Hematopoietic multipotent progenitor cell treated with erythropoietin and hydrocortisone succinate and interleukin-3 and kit ligand, for 4 days (in vitro differentiated cells): ENCODE measurements at places on chromosomes 4 and X.
A peak's percentile ranks its signal among the peaks of the same experiment; 100 is the strongest.

GRCh38 chrX:147737690-147738089, 174.0 kb upstream of the FMR1 start:
- peak; percentile 26 for DNase-seq

- peak; percentile 22 for DNase-seq
Measured at GRCh38 chrX:107450823-107451509, 1.5 kb downstream of the FRMPD3 start.

GRCh38 chrX:43589735-43590134, 66.4 kb upstream of the MAOA start:
- DNase-seq: no peak

DNA sequence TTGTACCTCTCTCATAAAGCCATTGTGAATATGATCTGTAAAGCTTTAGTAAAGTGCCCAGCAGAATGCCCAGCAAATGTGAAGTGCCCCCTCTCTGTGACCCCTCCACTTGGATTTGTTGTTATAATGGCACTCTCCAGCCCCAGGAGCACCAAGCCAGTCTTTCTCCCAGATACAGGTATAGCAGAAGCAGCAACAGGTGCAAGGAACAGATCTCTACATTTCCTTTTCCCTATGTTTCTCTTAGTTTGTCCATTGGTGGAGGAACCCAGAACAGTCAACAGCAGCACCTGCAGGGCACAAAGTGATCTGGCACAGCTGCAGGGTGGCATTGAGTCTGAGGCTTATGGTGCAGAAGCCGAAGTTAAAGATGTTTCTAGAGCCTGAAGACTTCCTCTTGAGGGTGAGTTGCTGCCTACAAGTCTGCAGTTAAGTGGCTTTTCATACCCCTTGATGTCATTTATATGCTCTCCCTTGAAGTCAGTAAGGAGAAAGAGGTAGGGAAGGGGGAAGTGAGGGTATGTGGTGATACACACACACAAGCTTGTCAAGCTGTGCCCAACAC, 16.1 kb upstream of the CXCL3 start:
- DNase-seq: peak; percentile 60

DNA sequence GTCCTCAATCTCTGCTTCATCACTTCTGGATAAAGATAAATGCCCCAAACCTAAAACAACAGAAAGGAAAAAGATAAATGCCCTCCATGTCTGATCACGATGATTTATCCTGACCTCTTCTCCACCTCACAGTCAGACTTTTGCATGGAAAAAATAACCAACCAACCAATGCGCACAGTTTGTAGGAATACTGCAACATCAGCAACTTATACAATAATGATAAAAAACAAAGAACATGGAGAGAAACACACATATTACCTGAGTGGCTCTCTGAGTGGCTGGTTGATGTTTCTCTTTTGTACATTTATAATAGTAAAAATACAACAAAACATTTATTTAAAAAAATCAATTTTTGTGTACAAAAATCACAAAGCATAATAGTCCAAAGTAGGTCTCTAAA, 93.0 kb upstream of the PUDP start:
- no peak for DNase-seq

DNA sequence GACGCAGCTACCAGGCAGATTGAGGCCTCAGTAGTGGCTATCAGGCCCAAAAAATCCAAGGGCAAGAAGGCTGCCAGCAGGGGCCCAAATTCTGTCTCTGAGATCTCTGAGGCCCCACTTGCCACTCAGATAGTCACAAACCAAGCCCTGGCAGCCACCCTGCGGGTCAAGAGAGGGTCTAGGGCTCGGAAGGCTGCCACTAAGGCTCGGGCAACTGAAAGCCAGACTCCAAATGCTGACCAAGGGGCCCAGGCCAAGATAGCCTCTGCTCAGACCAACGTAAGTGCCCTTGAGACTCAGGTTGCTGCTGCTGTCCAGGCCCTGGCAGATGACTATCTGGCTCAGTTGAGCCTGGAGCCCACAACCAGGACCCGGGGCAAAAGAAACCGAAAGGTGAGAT, 2.8 kb downstream of the TRO start:
- no peak for DNase-seq

DNA sequence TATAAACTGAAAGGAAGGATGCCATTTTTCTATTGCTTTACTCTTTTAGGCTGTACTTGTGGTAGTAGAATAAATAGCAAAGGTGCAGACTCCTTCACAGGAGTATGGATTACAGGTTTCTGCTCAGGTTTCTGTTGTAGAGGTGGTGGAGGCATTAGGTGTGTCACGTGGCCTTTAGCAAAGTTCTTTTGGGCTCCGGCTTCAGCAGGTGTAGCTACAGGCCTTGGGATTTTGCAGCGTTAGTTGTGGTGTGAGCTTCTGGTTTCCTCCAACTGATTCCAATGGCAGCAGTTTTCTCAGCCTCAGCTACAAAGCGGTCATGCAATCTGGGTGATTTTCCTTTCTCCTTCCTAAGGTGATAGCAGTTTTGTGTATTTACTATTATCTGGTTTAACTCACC, 255.8 kb upstream of the GK2 start:
- DNase-seq: no peak
